Inflammatory macrophage treated with lipopolysaccharide for 4 hours (primary cell): ENCODE measurements at places on chromosomes 12 and 14.

GRCh38 chr14:95313707-95314106, 6.0 kb downstream of the CLMN start:
- DNase-seq: peak; percentile 98

DNA sequence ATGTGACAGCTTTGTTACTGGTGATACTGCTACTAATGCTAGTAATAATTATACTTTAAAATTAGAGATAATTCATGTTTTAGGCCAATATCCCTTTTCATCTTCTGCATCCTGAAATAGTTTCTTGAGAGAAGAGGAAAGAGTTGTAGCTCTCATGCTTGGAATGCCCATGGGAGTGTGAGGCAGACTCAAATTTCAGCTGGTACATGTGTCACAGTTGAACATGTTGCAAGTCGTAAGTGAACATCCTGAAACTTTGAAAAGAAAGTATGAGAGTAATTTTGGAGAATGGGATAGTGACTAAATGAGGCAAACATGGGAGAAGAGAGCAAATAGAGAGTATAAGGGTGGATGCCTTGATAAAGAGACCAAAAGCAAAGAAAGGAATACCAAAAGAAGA, 168.0 kb downstream of the TMTC3 start:
- DNase-seq: no peak

DNA sequence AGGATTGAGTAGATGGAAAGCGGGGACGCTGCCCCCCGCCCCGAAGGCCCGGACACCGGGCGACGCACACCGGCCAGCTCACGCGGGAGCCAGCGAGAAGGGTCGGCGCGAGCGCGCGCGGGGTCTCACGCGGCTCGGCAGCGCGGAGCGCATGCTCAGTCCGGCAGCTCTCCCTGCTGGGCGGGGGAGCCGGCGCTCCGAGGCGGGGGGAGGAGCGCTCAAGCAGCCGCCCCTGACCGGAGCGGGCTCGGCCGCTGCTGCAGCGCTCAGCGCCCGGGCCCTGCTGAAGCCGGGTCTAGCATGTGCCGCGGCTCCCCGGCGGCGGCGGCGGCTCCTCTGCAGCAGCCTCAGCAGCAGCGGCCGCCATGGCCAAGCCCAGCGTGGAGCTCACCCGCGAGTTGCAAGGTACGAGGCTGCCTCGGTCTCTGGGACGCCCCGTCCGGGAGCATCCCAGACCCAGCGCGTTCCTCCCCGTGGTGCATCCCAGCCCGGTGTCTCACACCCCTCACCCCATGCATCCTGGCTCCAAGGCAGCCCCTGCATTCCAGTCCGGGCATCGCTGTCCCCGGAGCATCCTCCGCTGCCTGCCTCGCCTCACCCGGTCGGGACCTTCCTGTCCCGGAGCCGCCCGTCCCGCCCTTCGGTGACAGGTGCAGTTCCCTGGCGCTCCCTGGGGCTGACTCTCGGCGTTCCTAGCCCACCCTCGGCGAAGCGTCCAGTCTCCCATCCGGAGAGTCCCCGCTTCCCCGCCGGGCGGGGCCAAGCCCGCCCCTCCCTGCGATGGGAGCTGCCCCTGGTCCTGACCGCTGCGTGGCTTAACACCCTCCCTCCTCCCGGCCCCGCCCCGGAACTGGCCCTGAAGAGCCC, at the start of gene CARMIL3:
TSS of gene CARMIL3 (plus strand) at position 221 of the 867 bp plus-strand sequence. CDS start at position 366, 145 bp downstream.
- peak; percentile 67 for DNase-seq

DNA sequence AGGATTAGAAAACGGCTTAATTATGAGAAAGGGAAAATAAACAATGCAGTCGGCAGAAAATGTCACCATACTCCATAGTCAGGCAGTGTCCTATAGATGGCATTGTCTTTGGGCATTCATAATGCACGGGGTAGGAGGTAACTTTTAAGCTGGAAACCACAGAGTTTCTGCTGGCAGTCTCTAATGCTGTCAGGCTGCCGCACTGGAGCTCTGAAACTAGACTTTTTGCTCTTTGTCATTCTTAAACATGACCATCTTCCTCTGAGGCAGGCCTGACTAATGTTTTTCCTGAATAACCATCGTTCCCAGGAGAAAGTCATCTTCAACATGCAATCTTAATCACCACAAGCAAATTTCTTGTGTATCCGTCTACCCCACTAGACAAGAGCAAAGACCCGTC, 108.8 kb downstream of the ETNK1 start:
- no peak for DNase-seq

DNA sequence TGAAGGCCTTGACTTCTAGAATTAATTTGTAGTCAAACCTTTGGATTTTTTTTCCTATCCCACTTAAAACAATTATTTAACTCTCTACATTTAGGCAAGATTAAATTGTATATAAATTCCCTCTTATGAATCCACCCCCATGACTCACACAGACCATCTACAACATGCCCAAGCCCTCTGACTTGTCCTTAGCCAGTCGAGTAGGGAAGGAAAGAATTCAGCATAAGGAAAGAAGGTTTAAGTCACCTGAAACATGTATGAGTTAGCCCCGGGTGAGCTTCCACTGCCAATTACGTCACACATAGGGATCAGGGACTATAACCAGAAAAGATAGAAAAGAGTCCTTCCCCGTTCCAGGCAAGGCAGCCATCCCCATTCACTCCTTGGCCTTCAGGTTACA, 14.9 kb upstream of the RESF1 start:
- DNase-seq: no peak

DNA sequence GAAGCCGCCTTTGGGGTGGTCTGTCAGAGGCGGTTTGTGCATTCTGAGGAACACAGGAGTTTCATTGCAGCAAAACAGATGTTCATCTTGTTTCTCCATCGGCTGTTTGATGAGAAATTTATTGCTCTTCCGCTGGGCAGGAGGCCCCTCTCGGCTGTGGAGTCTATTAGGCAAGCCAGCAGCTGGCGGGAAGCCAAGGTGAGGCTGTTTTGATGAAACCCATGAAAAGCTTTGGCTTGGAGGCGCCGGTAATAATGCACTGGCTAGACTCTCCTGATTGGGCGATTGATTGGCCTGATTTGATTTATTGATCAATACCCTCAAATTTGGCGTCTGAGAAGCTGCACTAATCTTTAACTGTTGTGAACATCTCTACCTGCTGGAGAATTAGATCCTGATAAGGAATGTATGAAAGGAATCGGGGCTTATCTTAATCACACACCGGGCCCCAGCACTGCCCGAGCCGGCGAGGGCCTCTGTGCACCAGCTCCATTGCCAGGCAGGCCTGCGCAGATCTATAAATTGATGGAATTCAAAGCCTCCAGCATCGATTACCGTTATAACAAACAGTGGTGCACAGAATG, 187.7 kb downstream of the PHETA1 start:
- DNase-seq: peak; percentile 40

- DNase-seq: no peak
Measured at GRCh38 chr12:90858252-90858651, 96.7 kb downstream of the CCER1 start.

GRCh38 chr12:103964805-103965204, 867 bp upstream of the TDG start:
- no peak for DNase-seq

DNA sequence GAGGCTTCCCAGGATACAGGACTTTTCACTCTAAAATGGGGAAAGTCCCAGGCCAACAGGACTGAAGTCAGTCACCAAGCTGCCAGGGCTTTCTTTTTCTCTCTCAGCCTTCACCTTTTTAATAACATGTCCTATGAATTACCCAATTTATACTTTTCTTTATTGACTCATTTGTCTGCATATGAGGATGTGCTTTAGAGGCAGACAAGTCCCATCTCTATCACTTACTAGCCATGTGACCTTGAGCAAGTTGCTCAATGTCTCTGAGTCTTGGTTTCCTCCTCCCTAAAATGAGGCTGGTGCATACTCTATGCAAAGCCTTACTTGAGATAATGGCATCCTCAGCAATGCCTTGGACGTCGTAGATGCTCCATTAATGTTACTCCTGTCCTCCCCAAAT, 98.1 kb upstream of the TMPO start:
- peak; percentile 72 for DNase-seq

- no peak for DNase-seq
Measured at GRCh38 chr12:131153956-131154355, 200.2 kb downstream of the ADGRD1 start.

DNA sequence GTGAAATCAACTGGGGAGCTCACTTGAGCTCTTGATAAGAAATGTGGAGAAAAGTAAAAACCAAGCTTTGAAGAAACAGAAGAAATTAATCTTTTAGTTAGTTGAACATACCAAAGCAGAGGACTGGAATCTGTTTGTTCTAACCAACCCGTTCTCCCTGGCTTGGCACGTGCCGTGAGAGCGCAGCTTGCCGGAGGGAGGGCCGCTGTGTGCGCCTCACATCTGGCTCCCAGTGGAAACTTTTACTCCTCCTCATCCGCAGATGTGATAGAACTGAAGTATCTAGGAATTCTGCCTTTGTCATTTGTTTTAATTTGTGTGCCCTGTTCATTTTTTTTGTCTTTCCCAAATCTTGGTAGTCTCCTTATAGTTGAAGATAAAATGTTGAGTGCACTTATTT, 64.9 kb downstream of the DDX51 start:
- no peak for DNase-seq

DNA sequence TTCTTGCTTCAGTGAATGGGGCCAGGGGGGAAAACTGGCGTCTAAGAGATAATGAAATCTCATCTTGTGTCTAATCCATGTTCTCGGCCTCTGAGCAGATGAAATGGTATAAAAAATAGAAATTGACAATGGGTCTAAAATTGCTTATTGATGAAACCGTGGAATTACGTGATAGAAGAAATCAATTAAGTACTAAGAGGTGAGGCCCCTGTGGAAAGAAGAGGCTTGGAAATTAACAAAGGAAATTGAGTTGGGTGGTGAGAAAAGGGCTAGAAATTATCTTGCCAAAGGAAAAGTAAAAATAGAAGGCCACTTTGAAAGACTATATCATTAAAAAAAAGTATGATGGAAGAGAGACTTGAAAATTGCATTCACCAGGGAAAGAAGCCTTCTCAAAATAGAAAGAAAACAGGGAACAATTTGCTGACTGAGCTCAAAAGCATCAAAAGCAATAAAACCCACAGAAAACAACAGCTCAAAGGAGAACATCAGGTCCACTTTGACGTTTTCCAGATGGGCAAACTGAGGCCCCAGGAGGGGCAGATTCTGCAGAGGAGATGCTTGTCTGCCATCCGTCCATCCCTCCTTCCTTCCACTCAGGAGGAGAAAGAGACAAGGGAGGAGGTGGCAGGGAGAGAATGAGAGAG, 226.1 kb upstream of the RTL1 start:
- no peak for DNase-seq

GRCh38 chr12:119649202-119649808, 18.6 kb upstream of the PRKAB1 start:
- peak; percentile 15 for DNase-seq

- no peak for DNase-seq
Measured at GRCh38 chr12:82090165-82090564, 268.0 kb downstream of the CCDC59 start.

GRCh38 chr12:30515351-30515750, 180.3 kb downstream of the IPO8 start:
- no peak for DNase-seq

DNA sequence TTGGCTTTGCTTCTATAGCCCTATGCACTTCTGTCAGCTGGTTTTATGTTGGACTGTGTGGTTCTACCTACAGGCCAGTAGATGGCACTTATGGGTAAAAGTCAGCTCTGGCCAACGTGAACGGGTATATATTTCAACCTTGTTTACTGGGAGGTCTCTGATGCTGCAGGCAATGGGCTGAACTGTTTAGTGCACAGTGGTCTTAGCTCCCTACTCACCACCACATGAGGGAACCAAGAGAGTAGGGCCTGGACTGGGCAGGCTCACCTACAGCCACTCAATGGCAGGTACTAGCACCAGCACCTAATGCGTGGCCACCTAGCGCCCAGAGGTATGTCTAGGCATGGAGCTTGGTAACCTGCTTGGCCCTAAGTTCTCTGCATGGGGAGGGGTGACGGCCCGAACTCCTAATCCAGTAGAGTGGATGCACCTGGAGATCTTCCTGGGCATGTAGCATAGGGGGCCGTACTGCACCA, 481.8 kb downstream of the TMEM117 start:
- DNase-seq: no peak

DNA sequence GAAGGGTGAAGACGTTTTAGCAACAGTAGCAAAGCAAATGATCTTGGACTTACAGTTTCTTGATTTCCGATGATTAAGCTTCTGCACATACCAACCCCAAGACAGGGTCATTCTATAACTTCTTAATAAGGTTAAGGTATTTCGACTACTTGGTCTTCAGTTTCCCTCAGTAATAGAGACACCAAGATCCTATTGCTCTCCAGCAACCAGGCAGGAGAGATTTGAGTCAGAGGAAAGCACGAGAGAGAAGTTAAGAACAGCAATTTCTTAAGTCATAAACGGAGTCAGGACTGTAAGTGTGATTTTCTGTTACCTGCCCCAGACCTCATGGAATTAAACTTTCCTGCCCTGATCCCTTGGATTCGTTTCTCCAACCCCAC, 215.6 kb downstream of the TTC8 start:
- no peak for DNase-seq

- DNase-seq: peak; percentile 66
Measured at GRCh38 chr12:8123124-8123912, at the start of gene CLEC4A. Gene CLEC4A, plus strand, starts transcription at chr12:8123617. Its CDS starts 262 bp downstream, at chr12:8123879.

GRCh38 chr12:63348556-63348955, 197.6 kb upstream of the AVPR1A start:
- DNase-seq: no peak

DNA sequence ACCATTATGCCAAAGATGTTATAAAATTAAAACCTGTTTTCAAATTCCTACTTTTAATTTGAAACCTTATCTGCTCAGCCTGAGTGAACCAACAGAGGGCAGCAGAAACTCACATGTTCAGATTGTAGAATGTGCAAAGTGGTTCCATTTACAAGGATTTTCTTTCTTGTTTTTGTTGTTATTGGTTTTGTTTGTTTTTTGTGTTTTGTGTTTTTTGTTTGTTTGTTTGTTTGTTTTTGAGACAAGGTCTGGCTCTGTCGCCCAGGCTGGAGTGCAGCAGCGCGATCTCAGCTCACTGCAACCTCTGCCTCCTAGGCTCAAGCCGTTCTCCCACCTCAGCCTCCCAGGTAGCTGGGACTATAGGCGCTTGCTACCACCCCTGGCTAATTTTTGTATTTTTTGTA, 22.8 kb upstream of the GARIN2 start:
- peak; percentile 40 for DNase-seq

DNA sequence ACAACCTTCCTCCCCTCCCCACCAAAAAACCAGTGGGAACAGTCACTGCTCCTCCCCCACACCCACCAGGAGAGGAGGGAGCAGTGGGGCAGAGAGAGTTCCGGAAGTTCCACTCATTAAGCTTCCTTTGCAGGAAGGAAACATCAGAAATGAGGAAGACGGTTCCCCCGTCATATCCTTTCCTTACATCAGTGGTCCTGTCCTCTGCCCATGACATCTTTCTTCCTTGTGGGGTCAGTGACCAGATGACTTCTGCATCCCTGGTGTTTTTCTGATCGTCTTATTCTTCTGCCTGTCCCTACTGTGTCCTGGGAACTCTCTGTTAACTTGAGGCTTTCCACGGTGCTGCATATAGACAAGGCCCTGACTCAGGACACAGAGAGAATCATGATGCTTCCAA, 40.8 kb upstream of the SPTLC2 start:
- peak; percentile 78 for DNase-seq

GRCh38 chr12:7102582-7102981, 6.4 kb downstream of the C1RL start:
- DNase-seq: no peak
